ENCODE measurements at places on chromosomes 11 and 22.

DNA sequence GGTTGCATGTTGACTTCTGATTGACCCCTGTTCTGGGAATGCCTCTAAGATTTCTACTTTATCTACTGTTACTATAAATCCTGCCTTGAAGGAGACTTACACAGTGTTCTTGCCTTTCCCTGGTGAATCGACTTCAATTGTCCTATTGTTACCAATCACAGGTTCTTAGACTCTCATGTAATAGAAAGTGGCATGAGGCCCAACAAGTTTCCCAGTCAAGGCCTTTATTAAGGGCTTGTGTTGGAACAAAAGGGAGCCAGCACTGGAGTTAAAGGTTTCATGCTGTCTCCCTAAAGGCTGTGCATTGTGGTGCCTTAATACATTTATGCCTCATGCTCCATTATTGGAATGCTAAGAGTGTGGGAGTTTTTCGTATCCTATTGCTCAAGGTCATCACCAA lies 23.3 kb downstream of the MS4A2 start:
- DNase-seq: no peak

GRCh38 chr11:105673089-105673488 lies 63.2 kb downstream of the GRIA4 start:
- DNase-seq: no peak

DNA sequence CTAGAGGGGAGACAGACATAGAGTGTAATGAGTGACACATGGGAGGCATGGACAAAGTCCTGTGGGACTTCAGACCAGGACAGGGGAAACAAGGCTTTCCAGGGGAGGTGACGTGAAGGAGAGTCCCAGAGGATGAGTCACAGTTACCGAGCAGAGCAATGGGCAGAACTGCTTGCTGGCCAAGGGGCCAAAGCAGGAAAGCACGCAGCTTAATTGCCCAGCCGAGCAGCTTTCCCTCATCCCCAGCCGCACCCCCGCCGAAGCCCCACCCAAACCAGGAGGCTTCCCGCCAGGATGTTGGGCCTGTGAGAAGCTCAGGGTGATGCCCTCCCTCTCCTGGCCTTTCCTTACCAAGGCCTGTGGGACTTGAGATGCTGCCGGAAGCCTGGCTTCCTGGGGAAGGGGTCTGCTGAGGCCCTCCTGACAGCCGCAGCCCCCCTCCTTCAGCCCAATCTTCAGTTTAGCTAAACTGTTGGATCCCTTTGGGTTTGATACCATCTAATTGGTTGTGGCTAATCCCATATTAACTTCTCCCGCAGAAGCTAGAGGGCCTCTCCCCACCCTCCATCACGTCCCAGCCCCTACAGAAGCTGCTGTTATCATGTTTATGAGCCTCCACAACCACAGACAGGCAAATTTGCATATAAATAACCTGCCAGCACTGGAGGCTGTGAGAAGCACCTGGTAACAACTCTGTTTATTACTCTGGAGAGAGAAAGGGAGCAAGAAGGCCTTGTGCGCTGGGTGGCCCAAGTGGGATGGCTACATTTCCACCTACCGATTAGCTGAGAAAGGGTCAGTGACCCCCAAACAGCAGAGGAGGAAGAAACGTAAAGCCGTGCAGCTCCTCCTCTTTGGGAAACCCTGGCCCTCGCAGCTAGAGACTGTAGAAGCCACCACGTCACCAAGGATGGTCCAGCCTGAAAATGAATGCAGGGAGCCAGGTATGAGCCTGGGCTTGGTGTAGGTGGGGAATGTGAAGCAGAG lies 80.0 kb downstream of the TRIM29 start:
- peak; percentile 34 for DNase-seq

GRCh38 chr11:9150926-9151325 lies 59.5 kb upstream of the SCUBE2 start:
- no peak for DNase-seq

DNA sequence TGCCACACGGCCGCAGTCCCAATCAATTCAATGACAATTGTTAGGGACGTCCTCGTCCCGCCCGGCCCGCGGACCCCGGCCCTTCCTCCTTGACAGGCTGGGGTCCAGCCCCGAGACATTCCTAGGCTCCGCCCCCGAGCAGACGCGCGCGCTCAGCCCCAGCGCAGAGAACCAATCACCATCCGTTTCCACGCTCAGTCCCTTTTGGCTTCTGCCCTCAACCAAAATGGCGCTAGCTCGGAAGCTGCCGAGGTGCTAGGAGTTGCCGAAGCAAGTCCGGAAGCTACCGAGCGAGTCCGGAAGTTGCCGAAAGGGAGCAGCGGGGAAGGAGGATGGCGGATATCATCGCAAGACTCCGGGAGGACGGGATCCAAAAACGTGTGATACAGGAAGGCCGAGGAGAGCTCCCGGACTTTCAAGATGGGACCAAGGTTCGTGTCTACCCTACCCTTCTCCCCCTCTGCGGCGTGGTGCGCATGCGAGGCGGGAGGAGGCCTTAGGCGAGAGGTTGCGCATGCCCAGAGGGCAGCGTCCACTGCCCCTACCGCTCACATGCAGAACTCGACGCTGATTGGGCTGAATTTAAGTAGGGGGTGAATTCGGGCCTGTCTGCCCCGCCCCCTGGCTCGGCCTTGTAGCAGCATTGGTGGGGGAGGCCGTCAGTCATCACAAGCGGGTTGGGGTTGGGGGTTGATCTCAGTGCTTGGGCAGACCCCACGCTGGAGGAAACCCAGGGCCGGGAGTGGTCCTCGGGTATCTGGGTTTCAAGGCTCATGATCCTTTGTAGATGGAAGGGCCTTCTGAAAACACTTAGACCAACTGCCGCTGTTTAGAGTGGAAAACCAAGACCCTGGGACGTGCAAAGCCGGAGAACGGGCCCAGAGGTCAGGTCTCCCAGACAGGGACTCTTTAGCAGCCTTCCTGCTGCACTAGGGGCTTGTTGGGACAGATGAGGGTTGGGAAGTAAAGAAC lies at the start of gene AIP:
Gene AIP, plus strand, starts transcription at position 200 of the 972 bp plus-strand sequence. Its CDS starts 133 bp downstream, at position 333.
- peak; percentile 96 for DNase-seq

GRCh38 chr22:31870890-31871289 lies 73.4 kb upstream of the YWHAH start:
- peak; percentile 69 for DNase-seq

GRCh38 chr11:123349382-123349781 lies 80.7 kb upstream of the GRAMD1B start:
- no peak for DNase-seq

- DNase-seq: peak; percentile 69
Observed at GRCh38 chr11:119422809-119423508, at the start of gene THY1. TSS of gene THY1 (minus strand) at chr11:119423172. CDS start at chr11:119420905, 2,267 bp downstream.

DNA sequence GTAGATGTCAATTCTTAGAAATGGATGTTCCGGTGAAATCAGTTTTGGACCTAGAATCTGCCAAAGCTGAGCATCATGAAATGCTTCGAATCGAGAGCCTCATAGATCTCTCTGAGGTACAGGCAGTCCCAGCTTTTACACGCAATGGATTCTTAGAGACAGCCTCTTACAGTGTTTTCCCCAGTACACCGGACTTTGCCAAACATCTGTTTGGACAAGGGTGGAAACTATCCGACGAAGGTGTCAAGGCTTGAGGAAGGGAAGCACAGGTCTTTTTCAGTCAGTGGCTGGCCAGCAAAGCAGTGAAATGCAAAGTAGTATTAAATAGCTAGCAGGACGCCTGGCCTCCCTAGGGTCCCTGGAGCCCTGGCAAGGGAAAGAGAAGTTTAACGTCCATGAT lies 4.9 kb downstream of the GRK3 start:
- DNase-seq: no peak

DNA sequence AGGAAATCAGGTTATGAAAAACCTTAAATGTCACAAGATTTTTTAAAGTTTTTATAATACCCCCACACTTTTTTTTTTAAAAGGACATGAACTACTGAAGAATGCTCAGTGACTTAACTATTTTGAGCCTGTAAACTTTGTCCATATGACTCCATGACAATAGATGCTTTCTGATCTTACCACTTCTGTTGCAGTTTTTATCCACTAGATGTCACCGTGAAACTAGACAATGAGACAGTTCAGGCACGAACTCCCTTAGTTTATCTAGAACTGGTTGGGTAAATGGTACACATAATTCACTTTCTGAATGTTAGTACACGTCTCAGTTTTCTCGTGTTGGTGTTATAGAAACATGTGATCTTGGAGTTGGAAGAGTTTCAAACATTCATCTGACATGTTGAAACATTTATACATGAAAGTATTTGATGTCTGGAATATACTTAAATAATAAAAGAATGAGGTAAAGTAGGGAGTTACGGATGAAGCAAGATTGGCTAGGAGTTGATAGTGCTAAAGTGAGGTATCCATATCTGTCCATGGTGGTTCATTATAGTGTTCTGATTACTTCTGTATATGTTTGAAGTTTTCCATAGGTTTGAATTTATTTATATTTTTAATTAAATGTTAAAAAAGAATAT lies 8.1 kb downstream of the CCDC15 start:
- no peak for DNase-seq

GRCh38 chr22:43792905-43793304 lies 19.2 kb downstream of the EFCAB6 start:
- no peak for DNase-seq

- no peak for DNase-seq
Observed at GRCh38 chr11:65867284-65868071, 5.1 kb downstream of the EFEMP2 start.

- DNase-seq: no peak
Observed at GRCh38 chr22:46036558-46037408, 59.8 kb upstream of the WNT7B start.

GRCh38 chr22:42372976-42373375 lies 59.2 kb downstream of the NFAM1 start:
- no peak for DNase-seq

- DNase-seq: no peak
Observed at GRCh38 chr22:25645266-25645665, 80.8 kb downstream of the GRK3 start.

DNA sequence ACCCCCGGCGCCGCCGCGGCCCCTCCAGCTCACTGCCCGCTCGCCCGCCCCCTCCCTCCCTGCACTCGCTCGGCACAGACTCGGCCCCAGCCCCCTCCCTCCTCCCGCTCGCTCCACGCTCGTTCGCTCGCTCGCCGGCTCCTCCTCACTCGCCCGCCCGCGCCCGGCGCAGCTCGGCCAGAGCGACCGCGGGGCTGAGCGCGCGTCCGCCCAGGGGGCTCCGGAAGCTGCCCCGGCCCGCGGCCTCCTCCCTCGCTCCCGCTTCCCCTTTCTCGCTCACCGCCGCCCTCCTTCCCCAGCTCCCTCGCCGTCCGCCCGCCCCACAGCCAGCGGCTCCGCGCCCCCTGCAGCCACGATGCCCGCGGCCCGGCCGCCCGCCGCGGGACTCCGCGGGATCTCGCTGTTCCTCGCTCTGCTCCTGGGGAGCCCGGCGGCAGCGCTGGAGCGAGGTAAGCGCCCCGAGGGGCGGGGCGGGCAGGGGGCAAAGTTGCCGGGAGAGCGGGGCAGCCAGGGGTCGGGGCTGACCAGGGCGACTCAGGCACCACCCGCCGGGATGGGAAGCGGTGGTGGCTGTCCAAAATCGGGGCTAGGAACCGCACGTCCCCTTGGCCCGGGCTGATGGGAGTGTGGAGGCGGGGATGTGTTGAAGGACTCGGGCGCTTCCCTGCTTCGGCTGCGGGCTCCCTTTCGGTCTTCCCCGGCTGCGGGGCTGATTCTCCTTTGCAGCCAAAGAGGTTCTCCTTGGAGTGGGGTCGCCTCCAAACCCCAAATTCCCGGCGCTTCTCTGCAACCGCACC lies at the start of gene SEZ6L:
Gene SEZ6L, plus strand, starts transcription at position 148 of the 797 bp plus-strand sequence. Its CDS starts 208 bp downstream, at position 356.
- DNase-seq: peak; percentile 51

DNA sequence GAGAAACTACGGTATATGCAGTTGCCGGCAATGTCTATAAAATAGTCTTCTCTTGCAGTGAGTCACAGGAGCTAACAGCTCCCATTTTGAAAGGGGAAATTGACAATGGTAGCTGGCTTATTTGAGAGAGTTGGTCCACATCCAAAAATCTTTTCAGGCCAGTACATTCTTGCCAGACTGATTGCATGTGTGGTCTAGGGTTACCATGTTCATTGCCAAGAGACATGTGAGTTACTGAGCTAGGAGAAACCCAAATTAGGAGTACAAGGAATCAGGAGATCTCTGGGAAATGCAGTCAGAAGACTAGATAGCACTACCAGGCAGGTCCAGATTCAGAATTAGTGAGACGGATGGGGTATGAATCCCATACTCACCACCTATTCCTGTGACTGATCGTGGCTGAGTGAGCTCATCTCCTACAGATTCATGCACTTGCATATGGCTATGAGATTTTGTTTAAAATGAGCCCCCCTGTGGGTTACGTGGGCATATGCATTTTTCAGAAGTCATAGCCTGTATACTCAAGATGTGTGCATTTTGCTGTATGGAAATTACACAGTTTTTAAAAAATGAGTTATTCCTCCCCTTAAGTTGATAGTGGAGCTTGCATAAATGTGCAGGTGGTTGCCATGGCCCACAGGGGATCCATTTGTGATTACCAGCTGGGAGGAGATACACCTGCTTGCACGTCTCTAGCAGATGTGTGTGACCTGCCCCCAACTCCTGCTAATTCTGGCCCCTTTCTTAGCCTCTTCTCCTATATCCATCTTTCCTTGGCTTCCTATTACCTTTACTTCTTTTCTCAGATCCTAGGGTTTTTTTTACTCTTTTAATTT lies 102.7 kb downstream of the COMMD9 start:
- no peak for DNase-seq

- DNase-seq: no peak
Observed at GRCh38 chr11:132357811-132358572, 987.6 kb downstream of the NTM start.

GRCh38 chr11:107740271-107740670 lies 28.4 kb upstream of the SLN start:
- DNase-seq: no peak

DNA sequence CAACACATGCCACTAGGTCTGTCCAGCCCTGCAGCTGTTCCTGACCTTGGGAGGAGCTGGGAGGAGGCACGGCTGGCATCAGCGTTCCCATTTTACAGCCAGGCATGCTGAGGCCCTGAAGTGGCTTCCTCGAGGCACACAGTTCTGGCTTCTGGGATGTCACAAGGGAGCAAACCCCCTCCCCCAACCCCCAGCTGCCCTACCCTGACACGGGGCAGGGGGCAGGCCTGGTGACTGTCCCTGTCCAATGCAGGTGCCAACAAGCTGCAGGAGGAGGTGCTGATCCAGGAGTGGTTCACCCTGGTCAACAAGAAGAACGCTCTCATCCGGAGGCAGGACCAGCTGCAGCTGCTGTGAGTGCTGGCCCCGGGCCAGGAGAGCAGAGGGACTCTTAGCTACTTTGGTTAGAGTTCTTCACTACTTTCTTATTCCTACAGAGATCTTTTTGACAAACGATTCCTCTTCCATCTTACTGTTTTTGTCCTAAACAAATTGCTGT lies 5.3 kb downstream of the KCNK7 start:
- DNase-seq: no peak

- peak; percentile 72 for DNase-seq
Observed at GRCh38 chr22:20080445-20080775, 369 bp downstream of the DGCR8 start.

All from head of caudate nucleus (tissue), 42 donors.